ENCODE measurements at places on chromosomes 4 and X. TPM values are rescaled to one million over a fixed set of nuclear protein-coding genes. Genes with fewer than 3 reads are reported as not detected.
A peak's percentile ranks its signal among the peaks of the same experiment; 100 is the strongest.

DNA sequence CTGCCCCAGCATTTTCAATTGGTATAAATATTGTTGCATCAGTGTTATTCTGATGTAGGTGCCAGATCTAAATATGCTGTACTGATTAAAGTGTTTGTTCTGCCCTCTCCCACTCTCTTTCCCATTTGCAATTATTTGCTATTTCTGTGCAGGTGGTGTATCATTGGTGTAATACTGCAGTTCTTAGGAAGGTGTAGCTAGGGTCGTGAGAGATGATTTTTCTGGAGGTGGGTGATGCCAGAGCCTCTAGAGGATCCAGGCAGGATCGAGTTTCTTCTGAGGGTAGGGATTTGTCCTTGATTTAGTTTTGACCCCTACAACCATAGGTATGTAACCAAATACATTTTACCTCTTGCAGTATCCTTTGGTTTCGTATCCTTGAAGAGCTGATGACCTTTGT lies 1.9 kb downstream of the SMAD1 start:
- DNase-seq = no peak
- peak overlapping the region; percentile 88 for H3K4me3 ChIP-seq
- H3K27ac ChIP-seq = no peak overlapping the region
- H3K4me1 ChIP-seq = peaks cover 40% of the 10 kb centered on the region
- H3K27me3 ChIP-seq = no peaks in the 10 kb centered on the region
- H3K36me3 ChIP-seq = no peaks in the 10 kb centered on the region

- no peak overlapping the region for H3K4me3 ChIP-seq
- no peak overlapping the region for H3K27ac ChIP-seq
- no peaks in the 10 kb centered on the region for H3K36me3 ChIP-seq
- no peaks in the 10 kb centered on the region for H3K4me1 ChIP-seq
- no peak for DNase-seq
Measured at GRCh38 chr4:25551605-25552004, 104.0 kb upstream of the SLC34A2 start.

CCDC160 gene
- polyA plus RNA-seq = not detected

NDP gene
- polyA plus RNA-seq = not detected

FGF16 gene
- polyA plus RNA-seq = not detected

- no peaks in the 10 kb centered on the region for H3K27me3 ChIP-seq
- H3K4me1 ChIP-seq = no peaks in the 10 kb centered on the region
- no peaks in the 10 kb centered on the region for H3K36me3 ChIP-seq
- no peak overlapping the region for H3K4me3 ChIP-seq
- no peak overlapping the region for H3K27ac ChIP-seq
- no peak for DNase-seq
Measured at GRCh38 chrX:106955004-106955772, 35.0 kb downstream of the CLDN2 start.

DNA sequence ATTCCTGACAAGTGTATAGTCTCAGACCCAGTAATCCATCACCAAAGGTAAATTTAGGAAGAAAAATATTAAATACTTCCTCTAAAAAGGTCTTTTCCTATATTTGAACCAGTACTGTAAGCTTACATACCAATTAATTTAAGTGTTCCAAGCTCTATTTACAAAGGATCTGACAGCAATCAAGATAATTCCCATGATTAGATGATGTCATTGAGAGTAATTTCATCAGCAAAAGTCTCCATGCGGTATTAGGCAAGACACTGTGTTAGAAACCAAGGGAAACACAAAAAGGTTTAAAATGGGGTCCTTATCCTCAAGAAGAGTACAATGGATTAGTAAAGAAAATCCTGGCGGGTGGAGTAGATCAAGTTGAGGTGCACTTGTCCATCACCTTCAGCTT lies 198.5 kb downstream of the PRDM5 start:
- no peak overlapping the region for H3K4me3 ChIP-seq
- H3K27me3 ChIP-seq = no peaks in the 10 kb centered on the region
- no peaks in the 10 kb centered on the region for H3K4me1 ChIP-seq
- no peak for DNase-seq
- no peak overlapping the region for H3K27ac ChIP-seq

CAMK2D gene
- polyA plus RNA-seq = 30.6 TPM

DNA sequence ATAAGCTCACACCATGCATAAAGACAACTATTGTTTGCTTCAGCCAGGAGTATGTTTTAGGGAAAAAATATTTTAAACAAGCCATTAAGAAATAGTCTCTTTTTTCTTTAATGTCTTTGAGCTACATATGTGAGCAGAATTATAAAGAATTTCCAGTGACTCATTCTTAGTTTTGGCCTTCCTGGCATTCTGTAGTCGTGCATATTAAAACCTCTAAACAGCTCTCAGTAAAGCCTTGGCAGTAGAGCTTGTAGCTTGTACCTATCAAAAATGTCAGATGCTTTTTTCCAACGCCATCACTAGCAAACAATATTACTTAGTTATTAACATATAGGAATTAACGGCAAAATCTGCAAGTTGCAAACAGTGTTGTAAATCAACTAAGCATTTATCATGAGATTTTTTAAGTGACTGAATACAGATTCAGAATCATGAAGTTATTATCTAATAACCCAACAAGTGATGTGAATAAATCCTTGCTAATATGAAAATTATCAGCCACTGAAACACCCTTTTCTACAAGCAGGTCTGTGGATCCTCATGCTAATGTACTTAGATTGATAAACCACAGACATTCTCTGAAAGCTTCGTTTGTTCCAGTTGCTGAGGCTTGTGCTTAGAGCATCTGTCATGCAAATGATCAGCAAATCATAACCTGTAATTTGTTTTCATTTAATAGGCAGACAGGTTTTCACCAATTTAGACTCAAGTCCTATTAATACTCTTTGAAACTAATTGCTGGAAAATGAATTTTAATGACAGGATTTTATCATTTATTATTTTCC lies 412.0 kb upstream of the ATOH1 start:
- H3K4me3 ChIP-seq = no peak overlapping the region
- H3K27ac ChIP-seq = no peak overlapping the region
- H3K27me3 ChIP-seq = no peaks in the 10 kb centered on the region

DNA sequence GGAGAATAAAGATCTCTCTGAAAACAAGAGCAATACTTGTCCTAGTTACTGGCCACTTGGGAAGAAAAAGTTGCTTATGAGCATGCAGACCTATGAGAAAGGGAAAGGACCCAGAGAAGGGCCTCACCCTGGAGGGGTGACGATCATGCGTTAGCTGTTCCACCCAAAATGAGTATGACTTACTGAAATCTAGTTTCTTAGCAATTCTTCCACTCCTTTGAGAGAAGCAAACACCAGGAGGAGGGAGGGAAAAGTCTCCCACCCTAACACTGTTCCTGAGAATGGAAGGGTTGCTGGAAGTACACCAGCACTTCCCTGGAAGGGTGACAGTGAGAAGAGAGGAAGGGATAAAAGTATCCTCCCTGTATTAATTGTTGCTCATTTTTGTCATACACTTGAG lies 107.9 kb downstream of the ADGRL3 start:
- no peaks in the 10 kb centered on the region for H3K4me1 ChIP-seq
- no peak for DNase-seq
- no peak overlapping the region for H3K27ac ChIP-seq
- H3K4me3 ChIP-seq = no peak overlapping the region
- no peaks in the 10 kb centered on the region for H3K27me3 ChIP-seq

GRCh38 chr4:3073158-3074077 lies 920 bp downstream of the HTT-AS start:
- DNase-seq = no peak
- H3K27ac ChIP-seq = no peak overlapping the region
- no peaks in the 10 kb centered on the region for H3K27me3 ChIP-seq
- peak overlapping the region; percentile 61 for H3K4me3 ChIP-seq
- no peaks in the 10 kb centered on the region for H3K36me3 ChIP-seq

CT83 gene
- polyA plus RNA-seq = not detected

DNA sequence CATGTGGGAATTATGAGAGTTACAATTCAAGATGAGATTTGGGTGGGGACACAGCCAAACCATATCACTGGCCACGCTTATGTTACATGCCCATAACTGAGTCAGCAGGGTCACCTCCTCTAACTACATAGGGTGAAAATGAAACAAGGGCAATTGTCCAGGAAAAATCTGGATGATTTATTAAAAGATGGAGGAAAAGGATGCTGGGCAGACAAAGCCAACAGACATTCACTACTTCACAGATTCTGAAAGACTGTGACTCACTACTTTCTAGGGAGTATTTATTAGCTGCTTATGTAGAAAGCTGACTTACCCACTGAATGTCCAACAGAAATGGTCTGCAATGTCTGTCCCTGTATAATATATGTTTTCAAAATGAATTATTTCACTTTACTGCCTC lies 72.4 kb downstream of the APBB2 start:
- no peak overlapping the region for H3K4me3 ChIP-seq
- no peaks in the 10 kb centered on the region for H3K27me3 ChIP-seq
- H3K4me1 ChIP-seq = no peaks in the 10 kb centered on the region
- no peaks in the 10 kb centered on the region for H3K36me3 ChIP-seq

Data from CD14-positive monocyte (primary cell).